ENCODE measurements at places on chromosomes 12 and 14.
A peak's percentile ranks its signal among the peaks of the same experiment; 100 is the strongest.

DNA sequence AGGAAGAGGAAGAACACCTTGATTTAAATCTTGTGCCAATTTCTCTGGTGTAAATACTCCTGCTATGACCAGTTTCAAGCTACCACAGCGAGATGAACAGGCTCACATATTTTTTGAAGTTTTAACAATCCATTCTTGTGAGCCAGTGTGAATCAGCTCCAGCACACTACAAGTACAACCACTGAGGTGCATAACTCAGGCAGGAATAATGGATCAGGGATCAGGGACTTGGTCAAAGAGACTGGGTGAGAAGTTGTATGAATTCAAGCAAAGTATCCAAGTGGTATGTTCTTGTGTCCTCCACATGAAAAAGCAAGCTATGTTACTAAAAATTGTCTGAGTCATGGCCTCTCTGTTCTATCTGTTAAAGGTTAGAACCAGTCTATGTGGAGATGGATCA is 35.2 kb upstream of the KITLG start:
- DNase-seq, result no peak

GRCh38 chr12:15819644-15820437 is 30.7 kb upstream of the EPS8 start:
- DNase-seq, result no peak

DNA sequence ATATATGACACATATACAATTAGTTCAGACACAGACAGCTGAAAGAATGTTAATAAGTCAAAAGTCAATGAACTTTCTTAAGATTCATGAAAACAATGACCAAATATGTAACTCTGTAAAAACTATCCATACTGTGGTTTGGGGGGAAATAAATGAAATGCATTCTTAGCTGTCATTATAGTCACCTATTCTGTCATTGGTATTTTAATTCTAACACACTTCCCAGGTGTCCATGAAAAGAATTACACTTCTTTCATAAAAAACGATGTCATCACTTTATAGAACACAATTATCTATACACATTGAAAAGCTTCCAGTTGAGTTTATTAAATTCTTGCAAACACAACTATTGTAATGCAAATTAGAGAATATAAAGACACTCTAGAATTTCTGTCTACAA is 35.8 kb downstream of the PPFIA2 start:
- no peak for DNase-seq

- DNase-seq, result no peak
Measured at GRCh38 chr14:34330846-34331245, 131.2 kb downstream of the SPTSSA start.

DNA sequence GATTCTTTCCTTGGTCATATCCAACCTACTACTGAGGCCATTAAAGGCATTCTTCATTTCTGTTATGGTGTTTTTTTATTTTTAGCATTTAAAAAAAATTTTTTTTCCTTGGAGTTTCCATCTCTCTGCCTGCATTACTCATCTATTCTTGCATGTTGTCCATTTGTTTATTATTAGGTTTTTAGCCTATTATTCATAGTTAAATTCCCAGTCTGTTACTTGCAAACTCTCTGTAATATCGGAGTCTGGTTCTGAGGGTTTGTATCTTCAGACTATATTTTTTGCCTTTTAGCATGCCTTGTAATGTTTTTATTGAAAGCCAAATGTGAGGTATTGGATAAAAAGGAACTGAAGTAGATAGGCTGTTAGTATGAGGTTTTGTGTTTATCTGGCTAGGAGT is 284.3 kb downstream of the FUT8 start:
- DNase-seq, result no peak

DNA sequence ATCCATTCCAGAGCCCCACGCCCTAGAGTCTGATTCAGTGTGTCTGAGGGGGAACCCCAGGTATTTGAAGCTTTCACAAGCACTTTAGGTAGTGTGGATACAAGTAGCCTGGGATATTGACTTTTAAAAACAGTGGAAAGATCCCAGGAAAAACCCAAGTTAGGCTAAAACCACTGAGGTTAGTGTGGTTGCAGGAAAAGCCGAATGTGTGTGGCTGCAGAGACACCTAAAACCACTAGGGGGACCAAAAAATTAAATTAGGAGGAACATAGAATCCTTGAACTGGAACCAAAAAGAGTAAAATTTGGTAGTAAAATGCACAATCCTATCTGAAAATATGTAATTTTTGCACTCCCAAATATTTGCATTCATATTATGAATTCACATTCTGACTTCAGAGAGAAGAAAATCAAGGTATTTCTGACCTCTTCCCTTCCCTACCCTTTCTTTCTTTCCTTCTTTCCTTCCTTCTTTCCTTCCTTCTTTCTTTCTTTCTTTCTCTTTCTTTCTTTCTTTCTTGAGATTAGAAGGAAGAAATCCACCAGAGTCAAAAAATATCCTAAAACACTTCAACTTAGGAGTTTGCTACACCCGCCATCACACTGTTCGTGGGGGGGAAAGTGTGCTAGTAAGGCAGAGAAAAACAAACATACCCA is 37.8 kb downstream of the SLCO1A2 start:
- no peak for DNase-seq

GRCh38 chr12:83016218-83016835 is 329.6 kb downstream of the TMTC2 start:
- DNase-seq, result no peak

GRCh38 chr12:92041742-92042141 is 103.9 kb downstream of the BTG1 start:
- no peak for DNase-seq

- no peak for DNase-seq
Measured at GRCh38 chr14:40402957-40403356, 970.7 kb upstream of the FBXO33 start.

- no peak for DNase-seq
Measured at GRCh38 chr12:53049571-53050318, at the start of gene TNS2. TNS2 (plus strand) TSS chr12:53050065; CDS start chr12:53050186, 121 bp downstream.

GRCh38 chr12:25573346-25573745 is 20.3 kb upstream of the LMNTD1 start:
- DNase-seq, result no peak

GRCh38 chr12:2490831-2491230 is 303.9 kb upstream of the FKBP4 start:
- no peak for DNase-seq

DNA sequence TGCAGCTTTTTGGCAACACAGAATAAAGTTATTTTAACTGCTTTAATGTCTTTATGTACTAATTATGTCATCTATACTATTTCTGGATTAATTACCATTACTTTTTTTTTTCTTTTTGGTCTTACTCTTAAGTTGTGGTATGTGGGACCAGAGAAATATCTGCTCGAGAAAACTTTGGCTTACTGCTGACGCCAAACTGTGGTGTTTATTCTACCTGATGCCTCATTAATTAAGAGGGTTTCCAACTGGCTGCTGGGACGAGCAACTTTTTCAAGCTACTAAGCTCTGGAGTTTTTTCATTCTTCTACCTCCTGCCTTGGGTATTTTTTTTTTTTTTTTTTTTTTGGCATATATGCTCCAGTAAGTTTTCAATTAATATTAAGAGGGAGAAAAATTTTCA is 1257.5 kb downstream of the FSCB start:
- no peak for DNase-seq

- DNase-seq, result peak; percentile 89
Measured at GRCh38 chr14:23953464-23954278, at the start of gene DHRS4. DHRS4 (plus strand) TSS chr14:23953770; CDS start chr14:23953789, 19 bp downstream.

DNA sequence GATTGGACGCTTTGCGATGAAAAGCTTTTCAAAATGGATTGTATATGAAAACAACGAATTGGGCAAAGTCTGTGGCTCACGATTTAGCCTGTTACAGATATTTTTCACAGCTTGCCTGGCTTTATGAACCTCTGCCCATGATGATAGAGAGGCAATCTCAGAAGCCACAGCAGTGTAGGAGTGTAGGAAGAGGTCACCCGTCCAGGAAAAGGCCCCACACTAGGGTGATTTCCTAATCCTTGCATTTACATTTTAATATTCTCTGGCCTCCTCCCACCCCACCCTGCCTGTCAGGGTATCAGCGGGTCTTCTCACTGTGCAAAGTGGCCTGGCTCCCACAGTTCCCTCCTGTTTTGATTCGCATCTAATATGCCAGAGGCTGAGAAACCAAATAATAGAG is 81.8 kb upstream of the FOXN3 start:
- DNase-seq, result no peak

DNA sequence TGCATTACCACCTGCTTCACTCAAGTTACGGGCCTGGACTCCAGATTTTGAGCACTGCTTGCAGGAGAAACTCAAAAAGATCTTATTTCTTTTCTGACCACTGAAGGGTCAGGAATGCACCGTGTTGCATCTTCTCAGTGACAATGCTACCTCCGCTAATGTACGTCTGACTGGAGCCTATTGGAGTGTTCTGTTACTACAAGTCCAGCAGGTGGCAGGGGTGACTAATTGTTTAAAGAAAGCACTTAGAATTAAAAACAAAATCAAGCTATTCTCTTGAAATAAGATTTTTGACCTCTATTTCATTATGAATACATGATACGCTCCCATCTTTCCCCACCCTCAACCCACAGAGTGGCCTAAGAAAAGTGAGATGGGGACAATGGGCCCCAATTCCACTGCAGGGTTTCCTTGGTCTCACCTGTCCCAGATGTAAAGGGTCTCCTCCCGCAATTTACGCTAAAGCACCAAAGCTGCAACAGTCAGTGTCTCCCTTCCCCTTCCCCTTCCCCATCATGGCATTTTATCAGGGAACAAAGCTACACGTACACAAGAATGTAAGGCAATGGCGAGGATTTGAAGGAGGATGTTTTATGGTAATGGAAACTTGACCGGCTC is 2.2 kb downstream of the TBPL2 start:
- DNase-seq, result no peak

- DNase-seq, result no peak
Measured at GRCh38 chr12:31491841-31492598, 98.9 kb downstream of the DENND5B start.

- no peak for DNase-seq
Measured at GRCh38 chr12:81170072-81170471, 92.2 kb downstream of the ACSS3 start.

GRCh38 chr14:39875028-39875427 is 442.8 kb upstream of the FBXO33 start:
- DNase-seq, result no peak
